MCF 10A (cell line): ENCODE measurements at places on chromosomes 5 and 9. TPM values are rescaled to one million over a fixed set of nuclear protein-coding genes. Genes with fewer than 3 reads are reported as not detected.

GRCh38 chr9:79489261-79490000, 82.3 kb upstream of the TLE4 start:
- peak; percentile 51 for DNase-seq
- H3K4me1 ChIP-seq = peaks cover 21% of the 10 kb centered on the region

- DNase-seq = no peak
- no peaks in the 10 kb centered on the region for H3K27me3 ChIP-seq
These were observed 20.3 kb downstream of the EXOC3 start for GRCh38 chr5:463301-463700.

DNA sequence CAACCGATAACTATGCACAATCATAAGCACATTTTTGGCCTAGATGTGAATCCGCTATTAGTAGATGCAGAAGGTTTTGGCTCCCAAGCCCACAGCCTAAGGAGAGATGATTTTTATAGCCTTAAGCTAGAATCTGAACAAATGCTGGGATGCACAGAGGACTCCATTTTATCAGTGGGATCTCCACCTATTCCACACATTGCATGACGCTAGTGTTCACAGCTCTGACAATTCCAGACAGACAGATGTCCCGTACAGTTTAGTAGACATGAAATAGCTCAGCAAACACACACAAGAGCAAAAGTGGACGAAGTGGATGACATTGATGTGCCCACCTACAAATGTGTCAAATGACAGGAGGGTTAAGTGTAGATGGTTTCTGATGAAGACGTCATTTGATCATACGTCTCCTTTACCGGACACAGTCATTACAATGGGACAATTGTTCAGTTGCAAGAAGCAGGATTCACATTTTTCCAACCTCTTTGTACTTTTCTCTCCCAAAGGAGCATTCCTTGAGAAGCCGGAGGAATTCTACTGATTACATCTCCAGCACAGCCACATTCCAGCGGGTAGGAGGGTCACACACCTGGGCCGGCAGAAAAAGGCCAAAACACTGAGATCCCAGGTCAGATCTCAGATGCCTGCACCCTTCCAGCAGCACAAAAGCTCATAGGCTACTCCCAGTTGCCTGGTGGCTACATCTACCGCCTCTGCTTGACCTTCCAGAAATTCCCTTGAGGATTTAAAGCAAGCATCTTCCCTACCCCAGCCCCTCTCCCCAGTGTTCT, 202.4 kb downstream of the SLIT3 start:
- no peak for DNase-seq
- H3K4me1 ChIP-seq = peaks cover 6% of the 10 kb centered on the region
- no peaks in the 10 kb centered on the region for H3K36me3 ChIP-seq

DNA sequence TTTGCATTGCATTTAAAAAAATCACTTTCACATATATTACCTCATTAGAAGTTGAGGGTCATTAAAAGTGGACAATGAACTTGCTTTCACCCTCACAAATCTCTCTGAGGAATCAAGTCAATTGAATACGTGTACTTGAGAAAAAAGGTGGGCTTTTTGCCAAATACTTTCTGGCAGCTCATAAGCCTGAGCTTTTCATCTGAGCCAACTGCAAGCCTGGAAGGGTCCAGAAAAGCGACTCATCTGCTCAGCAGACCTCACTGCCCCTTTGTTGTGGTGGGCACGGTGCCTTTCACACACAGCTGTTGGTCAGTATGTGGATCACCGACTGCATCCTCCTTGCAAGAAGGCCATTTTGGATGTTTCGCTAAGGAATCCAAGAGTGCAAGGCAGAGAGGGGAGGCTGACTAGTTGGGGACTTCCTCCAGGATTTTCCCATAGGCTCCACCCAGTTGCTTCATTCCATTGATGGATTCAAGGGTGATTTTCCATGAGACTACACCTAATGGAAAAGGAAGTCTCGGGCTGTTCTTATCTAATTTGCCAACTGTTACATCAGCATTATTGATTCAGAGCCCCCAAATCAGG, 564.7 kb downstream of the PDE4D start:
- H3K4me1 ChIP-seq = peaks cover under 1% of the 10 kb centered on the region
- peak; percentile 44 for DNase-seq
- H3K36me3 ChIP-seq = peaks cover 19% of the 10 kb centered on the region
- no peak overlapping the region for H3K27ac ChIP-seq
- H3K27me3 ChIP-seq = no peaks in the 10 kb centered on the region

DNA sequence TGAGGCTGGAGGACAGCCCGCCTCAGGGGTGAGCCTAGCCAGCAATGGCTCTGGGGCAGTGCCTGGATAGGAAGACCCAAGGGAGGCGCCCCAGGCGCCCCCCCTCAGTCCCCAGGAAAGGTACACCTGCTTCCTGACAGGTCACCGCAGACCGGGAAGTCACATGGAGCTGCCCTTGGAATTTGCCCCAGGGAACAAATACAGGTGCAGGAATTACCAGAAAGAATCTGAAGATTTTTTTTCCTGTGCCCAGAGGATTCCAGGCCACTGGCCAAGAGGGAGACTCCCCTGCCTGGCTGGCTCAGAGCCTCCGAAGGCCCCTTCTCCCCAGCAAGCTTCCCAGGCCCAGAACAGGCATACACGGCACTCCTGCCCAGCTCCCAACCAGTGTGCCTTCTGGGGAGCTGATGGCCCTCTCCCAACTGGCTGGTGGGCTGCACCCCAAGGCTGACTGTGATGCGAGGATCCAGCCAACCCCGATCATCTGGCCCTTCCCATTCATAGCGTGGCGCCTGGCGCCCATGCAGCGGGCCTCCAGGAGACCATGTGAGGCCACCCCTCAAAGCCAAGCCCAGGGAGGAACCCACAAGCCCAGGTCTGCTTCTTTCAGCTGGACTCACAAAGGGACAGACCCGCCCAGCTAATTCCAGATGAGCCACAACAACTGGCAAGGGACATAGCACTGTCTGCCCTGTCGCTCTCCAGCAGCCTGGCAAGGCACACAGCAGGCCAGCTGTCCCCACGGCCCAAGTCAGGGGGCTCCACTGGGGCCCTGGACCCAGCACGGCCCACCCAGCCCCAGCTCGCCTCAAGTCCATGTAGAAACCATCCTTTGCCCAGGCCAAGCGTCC, 2.3 kb downstream of the TPRN start:
- no peaks in the 10 kb centered on the region for H3K27me3 ChIP-seq
- peak; percentile 53 for DNase-seq
- H3K36me3 ChIP-seq = peaks cover 8% of the 10 kb centered on the region
- peaks cover 18% of the 10 kb centered on the region for H3K4me1 ChIP-seq
- H3K4me3 ChIP-seq = peak overlapping the region; percentile 76
- no peak overlapping the region for H3K27ac ChIP-seq

The SOX30 gene
- total RNA-seq = 0.15 TPM in 1 of 2 replicates, not detected in the other

The NOXA1 gene
- total RNA-seq = 8.2 and 8.9 TPM in 2 replicates

The ZNF462 gene
- 45.7 and 47.2 TPM in 2 replicates for total RNA-seq
